ENCODE measurements at places on chromosomes 7 and 10. TPM values are rescaled to one million over a fixed set of nuclear protein-coding genes. Genes with fewer than 3 reads are reported as not detected.

- DNase-seq, result peak; percentile 36
Observed at GRCh38 chr7:157585113-157585861, 248.5 kb downstream of the DNAJB6 start.

GRCh38 chr10:15857107-15857575 lies 3.2 kb downstream of the MINDY3 start:
- DNase-seq, result no peak

The CELF2 gene
- 14.2 TPM for polyA plus RNA-seq

The KAZALD1 gene
- polyA plus RNA-seq, result 10.6 TPM

The LIPM gene
- polyA plus RNA-seq, result not detected

The RALA gene
- polyA plus RNA-seq, result 32.0 TPM

The TUBB8 gene
- polyA plus RNA-seq, result 0.06 TPM

The CYP3A5 gene
- polyA plus RNA-seq, result 0.23 TPM

All from heart left ventricle (tissue), 16 donors.